Activated T-cell treated with anti-CD3 and anti-CD28 coated beads, Interleukin-2, amount 50 U/mL, for 4 hours (primary cell): ENCODE measurements at places on chromosomes 3 and 15. TPM values are rescaled to one million over a fixed set of nuclear protein-coding genes. Genes with fewer than 3 reads are reported as not detected.

LRRC34 gene
- total RNA-seq = 1.0 TPM

TRIM59 gene
- 15.3 TPM for total RNA-seq

ZBTB47 gene
- 0.56 TPM for total RNA-seq

SCAMP2 gene
- 81.7 TPM for total RNA-seq

FRG2C gene
- total RNA-seq = not detected

CX3CR1 gene
- total RNA-seq = 0.40 TPM

PLXNA1 gene
- total RNA-seq = 25.6 TPM

CPN2 gene
- not detected for total RNA-seq

ACOX2 gene
- not detected for total RNA-seq

IRAK2 gene
- total RNA-seq = 3.0 TPM

SMCO1 gene
- not detected for total RNA-seq

RAP2B gene
- total RNA-seq = 15.2 TPM

TLR9 gene
- total RNA-seq = 0.18 TPM

HHATL gene
- not detected for total RNA-seq

ZMYND10 gene
- 1.0 TPM for total RNA-seq

SRGAP3 gene
- total RNA-seq = 0.42 TPM

SH2D7 gene
- total RNA-seq = not detected

C15orf62 gene
- 0.53 TPM for total RNA-seq

GOLGA8B gene
- 65.5 TPM for total RNA-seq

MYLK gene
- total RNA-seq = 0.60 TPM

PLA1A gene
- total RNA-seq = not detected

LEKR1 gene
- 0.50 TPM for total RNA-seq

B3GALNT1 gene
- 2.4 TPM for total RNA-seq

SOX2 gene
- not detected for total RNA-seq

ACTRT3 gene
- 1.7 TPM for total RNA-seq

ZNF774 gene
- total RNA-seq = 0.46 TPM

GOLGA6B gene
- total RNA-seq = not detected

SPATA12 gene
- total RNA-seq = not detected

NEK11 gene
- 0.58 TPM for total RNA-seq

TMC3 gene
- not detected for total RNA-seq

LNP1 gene
- 1.1 TPM for total RNA-seq

CYP1A2 gene
- not detected for total RNA-seq

HHLA2 gene
- total RNA-seq = 0.48 TPM

ZPLD1 gene
- not detected for total RNA-seq

LDHAL6B gene
- total RNA-seq = not detected

ADGRG7 gene
- total RNA-seq = not detected

ADPRH gene
- 2.5 TPM for total RNA-seq

CRELD1 gene
- total RNA-seq = 15.6 TPM

CPEB1 gene
- 1.2 TPM for total RNA-seq

ADAMTS9 gene
- not detected for total RNA-seq

FYCO1 gene
- 9.9 TPM for total RNA-seq

C3orf80 gene
- total RNA-seq = not detected

ELL3 gene
- 1.0 TPM for total RNA-seq

SLC9C1 gene
- not detected for total RNA-seq

PLA2G4E gene
- total RNA-seq = not detected

GOLGA8R gene
- total RNA-seq = 0.28 TPM

STAC gene
- not detected for total RNA-seq

RETNLB gene
- not detected for total RNA-seq

NCBP2 gene
- 134 TPM for total RNA-seq

PPP1R14D gene
- not detected for total RNA-seq

IGSF10 gene
- total RNA-seq = not detected

SERPINI2 gene
- not detected for total RNA-seq

KBTBD13 gene
- total RNA-seq = not detected

BBX gene
- total RNA-seq = 42.8 TPM
